ENCODE measurements at places on chromosomes 11 and 22.
A peak's percentile ranks its signal among the peaks of the same experiment; 100 is the strongest.

DNA sequence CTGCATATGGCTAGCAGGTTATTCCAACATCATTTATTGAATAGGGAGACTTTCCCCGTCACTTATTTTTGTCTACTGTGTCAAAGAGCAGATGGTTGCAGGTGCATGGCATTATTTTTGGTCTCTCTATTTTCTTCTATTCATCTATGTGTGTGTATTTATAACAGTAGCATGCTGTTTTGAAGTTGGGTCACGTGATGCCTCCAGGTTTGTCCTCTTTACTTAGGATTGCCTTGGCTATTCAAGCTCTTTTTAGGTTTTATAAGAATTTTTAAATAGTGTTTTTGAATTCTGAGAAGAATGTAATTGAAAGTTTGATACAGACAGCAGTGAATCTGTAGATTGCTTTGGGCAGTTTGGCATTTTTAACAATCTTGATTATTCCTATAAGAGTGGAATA lies 770.6 kb downstream of the CNTN5 start:
- DNase-seq, result no peak

GRCh38 chr11:62324731-62325556 lies 12.3 kb upstream of the ASRGL1 start:
- peak; percentile 6 for DNase-seq

DNA sequence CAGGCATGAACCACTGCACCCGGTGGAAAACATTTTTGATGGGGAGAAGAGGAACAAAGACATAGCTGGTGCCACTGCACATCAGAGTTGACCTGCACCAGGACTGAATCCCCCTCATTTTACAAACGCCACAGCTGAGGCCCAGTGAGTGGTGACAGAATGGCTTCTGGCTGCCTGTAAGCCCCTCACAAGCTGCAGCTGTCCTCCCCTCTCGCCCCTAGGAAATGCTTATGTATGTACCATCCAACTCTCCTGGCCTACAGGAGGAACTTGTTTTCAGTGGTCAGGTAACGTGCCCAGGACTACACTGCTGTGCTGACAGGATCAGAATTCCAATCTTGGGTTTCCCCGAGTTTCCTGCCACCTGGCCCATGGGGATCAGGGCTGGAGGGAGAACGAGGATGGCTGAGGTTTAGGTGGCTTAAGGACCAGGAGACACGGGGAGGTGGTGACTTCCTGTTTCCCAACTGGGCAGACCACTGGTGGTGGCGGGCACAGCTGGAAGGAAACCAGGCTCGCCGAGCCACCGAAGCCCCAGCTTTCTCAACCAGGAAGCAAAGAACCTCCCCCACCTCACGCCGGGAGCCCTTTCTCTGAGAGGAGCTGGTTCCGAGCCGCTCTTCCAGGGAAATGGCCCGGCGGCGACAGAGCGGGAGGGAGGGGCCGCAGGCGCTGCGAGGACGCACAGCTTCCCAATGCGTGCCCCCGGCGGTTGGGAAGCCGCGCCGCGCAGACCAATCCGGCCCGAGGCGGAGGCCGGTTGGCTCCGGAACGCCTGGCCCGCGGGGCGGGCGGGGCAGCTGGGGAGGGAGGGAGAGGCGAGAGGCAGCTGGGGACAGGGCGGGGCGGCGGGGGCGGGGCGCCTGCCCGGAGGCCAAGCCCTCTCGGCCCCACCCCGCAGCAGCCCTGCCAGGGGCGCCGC lies 1.0 kb upstream of the LRFN4 start:
- peak; percentile 52 for DNase-seq

GRCh38 chr11:2797121-2797711 lies 88.4 kb downstream of the CDKN1C start:
- peak; percentile 2 for DNase-seq

DNA sequence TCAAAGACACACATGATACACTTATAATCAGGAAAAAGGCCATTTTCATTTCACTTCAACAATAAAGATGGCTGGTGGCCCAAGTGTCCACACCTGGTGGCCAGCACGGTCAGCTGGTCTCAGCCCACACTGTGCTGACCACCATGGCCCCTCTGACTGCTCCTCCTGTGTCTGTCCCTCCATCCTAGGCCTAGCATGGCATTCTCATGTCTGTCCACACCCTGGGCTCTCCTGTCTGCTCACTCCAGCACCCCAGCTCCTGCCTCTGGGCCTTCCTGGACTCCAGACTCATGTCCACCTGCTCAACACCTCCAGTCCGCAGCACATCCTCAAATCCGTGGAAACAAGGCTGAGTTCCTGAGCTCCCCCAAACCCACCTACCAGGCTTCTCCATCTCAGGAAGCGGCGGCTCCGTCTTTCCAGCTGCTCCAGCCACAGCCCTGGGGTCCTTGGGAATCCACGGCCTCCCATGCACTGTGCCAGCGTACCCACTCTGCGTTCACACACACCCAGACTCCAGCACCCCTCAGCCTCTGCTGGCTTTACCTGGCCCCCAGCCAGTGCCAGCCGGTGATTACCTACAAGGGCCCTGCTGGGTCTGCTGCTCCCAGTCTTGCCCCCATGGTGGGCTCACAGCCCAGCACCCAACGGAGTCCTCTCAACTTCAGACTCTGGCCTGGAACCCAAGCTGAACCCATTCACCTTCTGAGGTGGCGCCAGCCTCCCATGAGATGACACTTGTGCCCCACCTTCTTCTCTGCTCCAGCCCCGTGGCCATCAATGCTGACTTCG lies 13.9 kb downstream of the SIRT3 start:
- DNase-seq, result no peak

DNA sequence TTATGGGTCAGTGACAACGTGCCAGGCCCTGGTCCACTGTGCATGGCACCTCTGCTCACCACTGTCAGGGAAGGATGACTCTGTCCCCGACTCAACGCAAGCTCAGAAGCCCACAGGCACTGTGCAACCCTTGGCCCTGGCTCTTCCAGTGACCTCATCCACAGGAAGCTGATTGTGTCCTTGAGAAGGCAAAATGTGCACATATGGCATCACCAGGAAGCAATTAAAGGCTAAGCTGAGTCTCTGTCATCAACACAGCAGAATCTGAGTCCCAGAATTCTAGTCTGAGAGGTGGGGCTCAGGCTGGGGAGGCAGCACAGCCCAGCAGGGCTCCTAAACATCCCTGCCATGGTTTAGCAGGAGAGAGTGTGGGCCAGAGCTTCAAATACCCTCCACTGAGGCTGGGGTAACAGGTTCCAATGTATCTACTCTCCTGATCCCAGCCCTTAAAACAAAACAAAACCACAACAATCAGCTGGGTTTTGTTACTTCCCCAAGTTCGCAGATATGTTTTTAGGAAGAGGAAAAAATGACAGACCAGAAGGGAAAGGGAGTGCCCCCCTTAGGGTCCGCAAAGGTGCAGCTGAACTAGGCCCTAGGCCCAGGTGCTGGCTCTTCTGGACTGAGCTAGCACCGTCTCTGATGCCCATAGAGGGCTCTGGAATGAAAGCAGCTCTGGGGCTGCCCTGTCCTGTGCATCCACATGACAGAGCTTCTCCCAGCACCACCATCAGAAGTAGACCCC lies 33.5 kb upstream of the GNAZ start:
- DNase-seq, result no peak

DNA sequence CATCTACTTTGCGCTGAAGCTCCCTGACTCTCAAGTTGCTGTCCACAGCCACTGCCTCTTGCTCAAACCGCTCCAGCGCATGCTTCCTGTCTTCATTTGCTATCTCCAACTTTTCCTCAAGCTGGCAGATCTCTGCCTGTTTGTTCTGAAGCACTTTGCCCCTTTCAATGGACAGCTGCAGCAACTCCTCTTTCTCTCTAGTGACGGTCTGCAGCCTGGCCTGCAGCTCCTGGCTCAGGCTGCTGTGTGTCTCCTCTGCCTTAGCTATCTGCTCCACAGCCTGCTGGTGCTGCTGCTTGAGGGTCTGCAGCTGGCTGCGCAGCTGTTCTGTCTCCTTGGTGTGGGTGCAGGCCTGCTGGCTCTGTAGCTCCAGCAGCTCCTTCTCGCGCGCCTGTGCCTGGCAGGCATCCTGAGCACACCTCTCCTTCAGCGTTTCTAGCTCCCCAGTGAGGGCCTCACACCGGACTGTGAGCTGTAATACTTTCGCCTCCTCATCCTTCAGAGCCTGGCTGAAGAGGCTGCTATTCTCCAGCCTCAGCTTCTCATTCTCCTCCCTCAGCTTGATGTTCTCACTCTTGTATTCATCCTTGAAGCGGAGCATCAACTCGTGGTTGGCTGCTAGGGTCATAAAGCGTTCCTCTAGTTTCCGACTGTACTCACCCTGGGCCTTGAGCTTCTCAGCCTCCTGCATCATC lies 723 bp downstream of the CCDC89 start:
- DNase-seq, result no peak

DNA sequence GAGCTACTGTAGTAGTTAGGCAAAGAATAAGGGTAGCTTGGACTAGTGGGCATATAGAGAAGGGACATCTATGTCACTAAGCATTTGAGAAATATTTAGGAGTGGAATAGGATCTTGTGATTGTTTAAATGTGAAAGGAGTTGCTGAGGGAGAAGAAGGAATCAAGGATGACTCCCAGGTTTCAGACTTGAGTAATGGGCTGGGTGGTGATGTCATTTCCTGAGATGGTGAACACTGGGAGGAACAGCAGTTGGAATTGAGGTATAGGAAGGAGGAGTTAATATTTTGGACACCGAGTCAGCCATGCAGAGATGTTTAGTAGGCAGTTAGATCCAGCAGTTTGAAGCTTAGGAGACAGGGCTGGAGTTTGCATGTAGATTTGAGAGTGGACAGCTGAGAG lies 40.1 kb downstream of the REXO2 start:
- no peak for DNase-seq

DNA sequence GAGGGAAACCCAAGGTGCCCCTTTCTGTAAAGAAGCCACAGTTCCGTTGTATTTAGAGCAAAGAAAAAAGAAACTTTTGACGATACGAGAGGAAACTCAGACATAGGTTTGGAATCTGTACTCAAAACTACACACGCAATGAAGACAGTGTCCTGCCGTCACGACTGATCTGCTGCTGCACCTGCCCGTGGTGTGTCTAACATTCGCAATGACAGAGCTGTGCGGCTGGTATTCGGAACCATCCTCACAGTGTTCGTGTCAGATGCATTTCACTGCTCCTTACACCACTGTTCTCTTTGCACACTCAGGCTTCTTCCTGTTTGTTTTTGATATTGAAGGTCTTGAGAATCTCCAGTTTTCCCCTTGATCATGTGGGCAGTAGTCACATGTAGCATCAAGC lies 84.8 kb downstream of the RTL6 start:
- DNase-seq, result no peak

GRCh38 chr22:29269230-29269604 lies 1.1 kb downstream of the EWSR1 start:
- DNase-seq, result no peak

- no peak for DNase-seq
Observed at GRCh38 chr22:48782811-48783511, 1044.7 kb downstream of the BRD1 start.

GRCh38 chr22:38793317-38793716 lies 626 bp downstream of the DNAL4 start:
- DNase-seq, result no peak

DNA sequence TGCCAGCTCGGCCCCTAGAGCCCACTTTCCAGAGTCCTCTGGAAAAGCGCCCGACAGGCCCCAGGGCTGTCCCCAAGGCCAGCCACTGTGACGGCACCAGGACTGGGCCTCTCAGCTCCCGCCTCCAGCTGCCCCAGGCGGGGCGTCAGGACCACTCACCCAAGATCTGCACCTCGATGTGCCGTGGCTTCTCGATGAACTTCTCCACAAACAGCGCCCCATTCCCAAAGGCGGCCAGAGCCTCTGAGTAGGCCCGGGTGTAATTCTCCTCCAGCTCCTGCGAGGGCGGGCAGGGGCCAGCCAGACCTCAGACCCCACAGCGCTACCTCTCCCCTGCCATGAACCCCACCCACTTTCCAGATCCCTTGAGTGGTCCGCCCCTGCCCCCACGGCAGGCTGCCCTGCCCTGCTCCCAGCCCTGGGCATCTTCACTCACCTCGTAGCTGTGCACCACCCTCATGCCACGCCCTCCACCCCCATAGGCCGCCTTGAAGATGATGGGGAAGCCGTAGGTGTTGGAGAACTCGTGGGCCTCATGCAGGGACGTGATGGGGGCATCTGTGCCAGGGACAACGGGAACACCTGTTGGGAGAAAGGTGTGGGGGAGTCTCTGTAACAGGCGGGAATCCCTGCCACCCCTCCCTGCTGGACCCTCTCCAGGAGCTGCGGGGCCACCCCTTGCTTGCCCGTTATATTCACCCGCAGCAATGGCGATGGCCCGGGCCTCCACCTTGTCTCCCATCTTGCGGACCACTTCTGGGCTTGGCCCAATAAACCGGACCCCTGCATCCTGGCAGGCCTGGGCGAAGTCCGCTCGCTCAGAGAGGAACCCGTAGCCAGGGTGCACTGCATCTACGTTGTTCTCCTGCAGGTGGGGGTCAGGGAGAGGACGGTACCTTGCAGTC lies 14.0 kb downstream of the LRFN4 start:
- no peak for DNase-seq

All from activated T-cell treated with anti-CD3 and anti-CD28 coated beads, Interleukin-2, amount 50 U/mL, for 4 hours (primary cell).